ENCODE measurements at places on chromosomes 2 and 18.

GRCh38 chr2:10301941-10302478 lies 694 bp upstream of the HPCAL1 start:
- DNase-seq, result no peak

DNA sequence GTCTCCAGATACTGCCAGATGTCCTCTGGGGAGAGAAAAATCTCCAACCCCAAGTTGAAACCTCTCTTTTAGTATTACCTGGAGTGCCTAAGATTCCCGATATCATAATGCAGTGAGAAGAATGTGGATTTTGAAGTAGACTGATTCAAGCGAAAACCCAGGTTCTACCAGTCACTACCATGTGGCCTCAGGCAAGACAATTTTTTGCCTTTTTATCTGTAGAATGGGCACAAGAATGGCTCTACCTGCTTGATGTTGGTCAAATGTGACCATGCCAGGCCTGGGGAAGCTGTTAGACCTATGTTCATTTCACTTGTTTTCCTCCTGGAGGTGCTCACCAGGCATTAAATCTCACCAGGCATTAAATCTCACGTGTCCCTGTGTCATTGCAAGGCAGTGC lies 131.3 kb downstream of the DDX1 start:
- DNase-seq, result no peak

- DNase-seq, result no peak
Measured at GRCh38 chr2:220887271-220887870, 684.7 kb downstream of the EPHA4 start.

- no peak for DNase-seq
Measured at GRCh38 chr2:160907738-160908137, 252.5 kb upstream of the TANK start.

- no peak for DNase-seq
Measured at GRCh38 chr2:102117472-102117858, 25.1 kb upstream of the IL1R1 start.

- no peak for DNase-seq
Measured at GRCh38 chr2:151973901-151974199, 125.0 kb downstream of the CACNB4 start.

DNA sequence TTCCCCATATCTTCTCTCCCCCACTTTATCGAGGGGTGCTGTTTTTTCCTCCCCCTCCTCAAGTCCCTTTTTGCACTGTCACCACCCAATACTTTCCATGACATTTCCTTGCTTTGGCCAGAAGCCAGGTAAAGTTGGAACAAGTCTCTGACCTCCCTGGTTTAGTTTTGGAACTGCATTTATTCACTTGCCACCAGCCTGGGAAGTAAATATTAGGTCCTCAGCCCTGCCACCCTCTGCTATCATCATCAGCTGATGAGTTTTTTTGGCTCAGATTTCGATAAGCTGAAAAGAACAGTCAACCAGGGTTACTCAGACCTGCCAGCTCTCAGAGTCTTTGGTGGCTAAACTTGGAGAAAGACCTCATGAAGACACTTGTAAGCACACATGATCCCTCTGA lies 47.0 kb downstream of the DHRS9 start:
- no peak for DNase-seq

- no peak for DNase-seq
Measured at GRCh38 chr2:208570851-208571763, 164.5 kb downstream of the PTH2R start.

All from stimulated activated CD4-positive, alpha-beta T cell treated with anti-CD3 and anti-CD28 coated beads, TNF-alpha, amount 100 ng/mL, for 48 hours (primary cell).